HT1080 (cell line): ENCODE measurements at places on chromosomes 3 and 15. TPM values are rescaled to one million over a fixed set of nuclear protein-coding genes. Genes with fewer than 3 reads are reported as not detected.

GRCh38 chr15:78170848-78171773, 21.9 kb downstream of the IDH3A start:
- no peak for DNase-seq

- no peak for DNase-seq
Observed at GRCh38 chr3:187936676-187937075, 191.4 kb upstream of the BCL6 start.

DNA sequence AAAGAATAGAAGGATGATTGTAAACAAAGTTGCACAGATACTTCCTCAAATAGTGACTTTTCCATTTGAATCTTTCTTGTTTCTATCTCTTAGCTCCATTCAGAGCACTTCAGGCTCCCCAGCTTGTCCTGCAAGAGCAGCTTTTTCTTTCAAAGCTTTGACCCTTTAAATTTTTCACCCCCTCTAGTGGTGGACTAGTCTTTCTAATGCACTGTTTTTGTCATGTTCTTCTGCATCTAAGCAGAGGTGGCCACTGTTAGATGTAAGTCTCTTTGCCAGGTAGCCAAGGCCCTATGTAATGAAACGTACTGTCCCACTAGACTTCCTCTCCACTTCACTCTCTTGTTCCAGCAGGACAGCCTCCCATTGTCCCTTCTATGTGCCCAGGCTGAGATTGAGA, 74.0 kb upstream of the MANF start:
- DNase-seq = peak; percentile 37

DNA sequence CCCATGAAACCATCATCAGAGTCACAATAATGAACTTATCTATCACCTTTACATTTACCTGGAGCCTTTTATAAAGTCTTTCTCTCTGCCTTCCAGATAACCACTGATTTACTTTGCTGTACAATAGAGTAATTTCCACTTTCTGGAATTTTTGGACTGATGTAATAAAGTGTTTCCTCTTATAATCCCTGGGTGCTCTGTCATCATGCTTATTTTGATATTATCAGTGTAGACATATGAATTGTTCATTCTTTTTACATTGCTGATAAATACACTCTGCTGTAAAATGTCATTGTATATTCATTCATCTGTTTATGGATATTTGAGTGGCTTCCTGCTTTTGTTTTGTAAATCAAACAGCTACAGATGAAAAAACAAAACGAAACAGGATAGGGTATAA, 27.0 kb upstream of the IREB2 start:
- DNase-seq = no peak

- DNase-seq = no peak
Observed at GRCh38 chr15:68419301-68420175, 12.4 kb downstream of the ITGA11 start.

GRCh38 chr3:23071296-23071695, 131.8 kb upstream of the UBE2E2 start:
- no peak for DNase-seq

Gene FLNB
- total RNA-seq = 126 and 138 TPM in 2 replicates

Gene HYAL3
- 10.4 and 11.6 TPM in 2 replicates for total RNA-seq

Gene TOMM70
- total RNA-seq = 76.4 and 79.5 TPM in 2 replicates

Gene STXBP5L
- 0.05 TPM in 1 of 2 replicates, not detected in the other for total RNA-seq
